ENCODE measurements at places on chromosomes 12 and 14.

- no peak for DNase-seq
Observed at GRCh38 chr14:21191261-21191808, 35.5 kb upstream of the OR5AU1 start.

- DNase-seq: peak; percentile 82
Observed at GRCh38 chr12:75480469-75480949, at the start of gene GLIPR1. GLIPR1 (plus strand) TSS chr12:75480755; CDS start chr12:75480881, 126 bp downstream.

DNA sequence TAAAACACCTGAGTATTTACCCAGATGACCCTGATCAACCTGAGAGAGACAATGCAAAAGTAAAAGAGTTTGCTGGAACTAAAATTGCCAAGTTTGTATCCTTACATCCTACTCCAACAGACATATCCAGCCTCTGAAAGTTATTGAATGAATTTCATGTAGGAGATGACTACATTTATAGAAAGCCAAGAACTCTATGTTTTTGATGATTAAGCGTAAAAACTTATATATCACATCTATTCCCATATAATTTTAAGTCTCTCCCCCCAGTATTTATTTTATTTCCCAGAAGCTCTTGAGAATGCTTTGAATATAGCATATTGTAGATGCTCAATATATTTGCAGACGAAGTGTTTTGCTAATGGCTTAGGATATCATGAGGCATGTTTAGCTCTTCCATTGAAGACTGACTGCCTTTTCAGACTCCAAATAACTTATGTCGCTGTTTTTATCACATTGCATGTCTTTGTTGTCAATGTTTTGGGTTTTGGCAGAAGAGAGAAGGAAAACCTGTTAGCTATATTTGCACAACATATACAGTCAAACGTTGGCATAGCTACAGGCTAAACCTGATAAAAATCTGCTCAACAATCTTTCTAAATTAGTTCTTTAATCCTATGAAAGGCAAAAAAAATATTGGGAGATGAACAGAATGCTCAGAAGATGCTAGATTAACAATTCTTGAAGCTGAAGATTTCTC is 213.6 kb downstream of the DIO2 start:
- no peak for DNase-seq

GRCh38 chr14:68631394-68632053 is 161.3 kb downstream of the ZFP36L1 start:
- no peak for DNase-seq

DNA sequence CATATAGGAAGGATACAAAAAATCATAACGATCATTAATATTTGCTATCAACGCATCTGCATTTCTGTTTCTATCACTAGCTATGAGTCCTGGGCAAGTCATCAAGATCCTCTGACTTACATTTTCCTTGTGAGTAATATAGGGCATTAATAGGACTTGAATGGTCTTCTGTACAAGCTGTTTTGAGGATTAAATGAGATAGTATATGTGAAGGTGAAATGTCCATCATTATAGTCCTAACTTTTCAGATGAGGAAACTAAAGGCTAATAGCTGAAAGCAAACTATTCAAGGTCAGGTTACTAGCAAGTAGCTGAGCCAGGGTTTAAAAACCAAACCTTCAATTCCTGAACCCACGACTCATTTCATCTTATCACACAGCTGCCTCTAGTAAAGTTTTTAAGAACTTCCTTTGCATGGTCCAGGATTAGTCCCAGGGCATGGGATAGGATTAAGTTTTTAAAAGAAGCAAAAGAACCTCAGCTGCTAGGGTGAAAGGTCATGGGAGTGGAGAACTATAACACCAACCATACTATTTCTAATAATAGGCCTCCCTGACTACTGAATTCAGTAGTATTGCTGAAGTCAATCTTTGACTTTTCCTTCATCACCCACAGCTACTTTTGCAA is 101.4 kb upstream of the ADAMTS20 start:
- no peak for DNase-seq

DNA sequence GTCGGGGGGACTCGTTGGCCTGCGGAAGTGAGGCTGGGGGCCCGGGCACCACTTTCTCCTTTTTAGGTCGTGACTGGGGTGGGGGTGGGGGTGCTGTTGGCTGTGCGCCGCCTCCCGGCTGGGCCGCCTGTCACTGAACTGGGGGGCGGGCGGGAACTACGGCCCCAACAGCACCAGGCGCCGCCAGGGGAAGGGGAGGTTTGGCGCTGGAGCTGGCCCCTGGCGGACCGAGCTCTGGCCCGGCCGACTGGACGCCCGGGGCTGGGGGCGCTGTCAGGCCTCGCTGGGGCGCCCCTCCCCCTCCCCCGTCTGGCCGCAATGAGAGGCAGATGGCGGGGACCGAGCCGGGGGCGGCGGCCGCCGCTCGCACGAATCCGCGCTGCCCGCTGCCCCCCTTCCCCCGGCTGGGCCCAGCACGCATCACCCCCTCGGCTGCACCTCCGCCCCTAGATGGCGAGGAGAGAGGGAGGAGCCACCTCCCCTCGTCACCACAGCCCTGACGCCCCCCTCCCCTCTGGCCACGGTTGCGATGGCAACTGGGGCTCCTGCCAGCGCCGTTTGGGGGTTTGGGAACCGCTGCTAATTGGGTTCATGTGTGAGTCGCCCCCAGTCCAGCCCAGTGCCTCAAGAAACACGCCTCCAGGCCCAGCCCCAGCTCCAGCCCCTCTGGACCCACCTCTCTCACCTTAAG is 723 bp downstream of the NFATC4 start:
- DNase-seq: peak; percentile 21

DNA sequence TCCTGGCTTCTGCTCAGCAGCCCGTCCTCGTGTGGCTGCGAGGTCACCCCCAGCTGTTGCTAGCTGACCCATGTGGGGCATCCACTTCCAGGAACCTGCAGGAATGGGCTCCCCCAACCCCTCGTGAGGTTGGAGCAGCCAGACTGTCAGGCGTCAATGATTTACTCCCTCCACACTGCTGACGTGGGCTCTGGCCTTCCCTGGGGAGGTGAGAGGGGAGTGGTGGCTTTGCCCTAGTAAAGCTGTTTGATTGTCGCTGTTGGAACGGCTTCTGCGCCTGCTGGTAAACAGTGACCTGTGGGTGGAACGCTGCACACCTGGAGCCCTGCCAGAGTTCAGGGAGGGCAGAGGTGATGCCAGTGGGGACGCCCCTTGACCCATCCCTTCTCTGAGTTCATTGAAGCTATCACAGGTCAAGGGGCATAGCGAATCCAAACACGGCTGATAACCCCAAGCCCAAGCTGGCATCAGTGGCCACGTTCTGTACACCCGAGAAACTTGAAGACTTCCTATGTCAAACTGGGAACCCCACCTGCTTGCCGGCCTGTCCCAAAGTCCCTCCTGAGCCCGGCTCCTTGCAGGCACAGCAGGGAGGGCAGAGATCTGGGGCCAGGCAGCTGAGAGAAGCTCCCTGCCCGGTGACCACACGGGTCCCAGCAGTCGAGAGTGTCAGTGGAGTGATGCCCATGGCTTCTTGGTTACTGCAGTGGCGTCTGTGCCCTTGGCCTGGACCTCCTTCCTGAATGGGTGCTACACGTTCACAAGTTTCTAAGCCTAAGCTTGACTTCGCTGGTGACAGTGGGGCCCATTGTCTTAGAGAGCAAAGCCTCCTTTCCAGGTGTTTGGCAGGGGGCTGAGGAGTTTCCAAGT is 2.7 kb downstream of the ASPG start:
- no peak for DNase-seq

DNA sequence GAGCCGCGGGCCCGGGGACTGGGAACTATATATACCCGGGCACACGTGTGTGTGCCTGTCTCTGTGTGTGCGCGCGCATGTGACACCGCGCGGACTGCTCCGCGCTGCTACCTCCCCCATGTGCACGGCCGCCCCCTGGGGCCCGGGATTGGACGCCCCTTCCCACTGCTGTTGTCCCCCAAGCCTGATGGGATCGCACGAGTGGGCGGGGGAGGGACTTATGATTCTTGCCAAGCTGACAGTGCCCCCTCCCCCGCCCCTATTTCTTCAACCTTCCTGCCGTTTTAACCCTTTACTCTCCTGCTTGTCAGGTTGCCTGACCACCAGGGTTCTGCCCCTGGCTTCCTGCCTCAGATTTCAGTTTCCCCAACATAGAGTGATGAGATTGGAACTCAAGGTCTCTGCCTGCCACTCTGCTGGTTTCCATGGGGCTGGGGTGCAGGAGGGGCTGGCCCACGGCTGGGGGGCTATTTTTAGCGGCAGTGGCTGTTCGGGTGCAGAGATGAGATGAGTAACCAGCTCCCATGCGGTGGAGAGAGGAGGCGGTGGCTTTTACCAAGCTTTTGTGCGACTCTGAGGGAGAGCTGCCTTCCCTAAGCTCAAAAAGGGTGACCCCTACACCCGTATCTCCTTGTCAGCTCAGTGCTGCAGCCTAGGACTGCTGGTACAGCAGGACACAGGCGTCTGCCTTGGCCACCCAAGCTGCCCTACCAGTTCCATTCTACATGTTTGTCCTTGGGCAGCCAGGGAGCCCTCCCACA is at the start of gene DDN:
Gene DDN (minus strand): TSS at position 5 of the 761 bp plus-strand sequence. CDS start 88 bp downstream, outside the sequence.
- peak; percentile 36 for DNase-seq

DNA sequence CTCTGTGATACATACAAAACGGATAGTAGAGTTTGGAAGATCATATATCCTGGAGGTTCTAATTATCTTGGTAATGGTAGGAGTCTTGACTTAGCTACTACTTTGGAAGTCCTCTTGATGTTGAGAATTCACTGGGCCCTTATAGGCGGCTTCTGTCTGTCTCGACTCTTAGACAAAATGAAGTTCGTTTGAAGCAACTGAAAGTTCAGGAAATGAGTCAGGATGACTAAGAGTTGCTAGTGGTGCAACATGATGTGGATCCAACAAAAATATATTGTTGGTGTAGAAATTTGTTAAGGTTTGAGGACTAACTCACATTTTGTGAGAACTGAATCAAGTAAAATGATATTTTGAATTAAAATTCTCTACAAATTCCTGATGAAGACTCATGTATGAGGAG is 272.7 kb downstream of the AEBP2 start:
- DNase-seq: no peak

DNA sequence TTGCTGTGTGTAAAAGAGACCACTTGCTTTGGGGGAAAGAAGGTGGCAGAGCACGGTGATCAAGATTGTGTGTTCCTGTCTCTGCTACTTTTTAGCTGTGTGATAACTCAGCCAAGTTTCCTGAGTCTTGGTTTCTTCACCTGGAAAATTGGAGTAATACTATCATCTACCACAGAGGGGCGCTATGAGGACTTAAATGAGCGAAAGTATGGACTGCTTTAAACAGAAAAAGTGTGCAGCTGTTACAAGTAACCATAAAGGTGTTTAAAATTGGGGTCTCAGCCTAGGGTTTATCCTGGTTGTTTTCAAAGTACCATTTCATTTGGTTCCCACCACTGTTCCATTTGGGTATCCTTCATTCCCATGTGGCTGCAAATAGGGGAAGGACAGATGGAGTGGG is 65.9 kb upstream of the WSCD2 start:
- no peak for DNase-seq

GRCh38 chr14:99777951-99778350 is 15.3 kb upstream of the EML1 start:
- no peak for DNase-seq

- DNase-seq: peak; percentile 51
Observed at GRCh38 chr12:57755454-57756372, 810 bp downstream of the MARCHF9 start.

- no peak for DNase-seq
Observed at GRCh38 chr12:23523339-23523738, 426.1 kb downstream of the SOX5 start.

DNA sequence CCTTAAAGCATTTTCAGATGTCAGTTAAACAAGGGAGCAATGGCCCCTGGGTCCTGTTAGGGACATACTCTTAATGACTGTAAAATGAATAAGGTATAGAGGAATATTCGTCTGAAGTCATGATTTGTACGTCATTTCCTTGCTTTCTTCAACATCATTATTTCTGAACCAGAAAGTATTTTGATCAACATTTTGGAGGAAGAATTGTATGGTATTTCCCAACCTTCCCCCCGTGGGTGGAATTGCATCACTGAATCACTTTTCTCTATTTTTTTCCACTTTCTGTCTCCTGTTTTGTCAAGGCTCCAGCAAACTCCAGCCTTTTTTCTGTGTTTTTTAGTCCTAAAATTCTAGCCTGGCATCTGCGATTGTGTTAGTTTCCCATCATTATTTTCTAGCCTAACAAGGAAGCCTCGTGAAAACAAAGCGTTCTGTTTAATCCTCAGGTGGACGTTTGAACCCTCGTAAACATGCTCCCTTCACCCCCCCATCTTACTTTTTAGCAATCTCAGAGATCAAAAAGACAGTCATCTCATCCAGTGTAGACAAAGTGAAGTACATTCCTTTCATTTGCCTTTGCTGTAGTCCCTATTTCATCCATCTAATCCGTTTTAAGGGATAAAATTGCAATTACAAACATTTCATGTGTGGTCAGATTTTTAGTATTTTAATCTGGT is 62.3 kb downstream of the ETV6 start:
- no peak for DNase-seq

DNA sequence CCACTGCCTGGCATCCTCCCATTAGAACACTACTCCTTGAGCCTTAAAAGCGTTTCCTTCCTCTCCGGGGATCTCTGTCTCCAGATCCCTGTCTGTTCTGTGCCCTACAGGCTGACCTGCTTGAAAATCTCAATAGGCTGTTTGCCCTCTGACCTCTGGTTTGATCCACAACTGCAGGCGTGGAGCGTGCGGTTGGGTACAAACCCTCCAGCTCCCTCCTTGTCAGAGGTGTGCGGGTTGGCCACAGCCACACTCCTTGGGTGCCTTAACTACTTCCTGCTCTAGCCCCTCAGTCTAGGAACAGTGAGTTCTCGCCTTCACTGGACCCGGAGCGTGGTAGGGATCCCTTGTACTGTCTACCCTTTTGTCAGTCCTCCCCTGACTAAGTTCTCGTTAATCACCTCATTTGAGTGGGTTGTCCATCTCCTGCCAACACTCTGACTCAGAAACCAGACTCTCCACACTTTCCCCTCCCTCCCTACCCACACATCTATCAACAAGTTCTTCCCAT is 33.1 kb downstream of the CMKLR1 start:
- DNase-seq: no peak

DNA sequence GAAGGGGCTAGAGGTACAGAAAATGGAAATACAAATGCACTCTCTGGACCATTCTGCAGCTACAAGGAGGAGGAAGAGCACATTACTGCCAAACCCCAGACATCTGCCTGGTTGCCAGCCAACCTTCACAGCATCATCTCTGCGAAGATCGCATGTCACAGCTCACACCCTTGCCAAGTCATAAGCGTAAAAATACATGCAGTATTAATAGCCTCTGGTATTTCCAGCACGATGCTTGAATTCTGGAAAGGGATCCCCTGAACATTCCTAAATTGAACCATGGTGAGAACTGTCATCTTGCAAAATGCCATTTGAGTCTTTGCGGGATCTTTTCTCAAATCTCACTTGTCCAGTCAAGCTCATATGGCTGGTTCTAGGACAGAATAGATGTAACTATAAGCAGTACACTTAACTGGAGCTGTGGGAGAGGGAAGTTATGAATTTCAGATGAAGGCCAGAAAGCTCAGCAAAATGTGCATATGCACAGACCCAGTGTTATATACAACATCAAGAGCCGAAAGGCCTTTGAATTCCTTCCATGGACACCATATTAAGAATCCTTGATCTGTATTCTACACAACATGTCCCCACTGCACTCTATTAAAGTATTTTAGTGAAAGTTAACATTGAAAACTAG is 211.6 kb downstream of the DUSP6 start:
- DNase-seq: no peak
